ENCODE measurements at places on chromosomes 5 and 9. TPM values are rescaled to one million over a fixed set of nuclear protein-coding genes. Genes with fewer than 3 reads are reported as not detected.
A peak's percentile ranks its signal among the peaks of the same experiment; 100 is the strongest.

Gene TRIP13
- 18.3 TPM for total RNA-seq

DNA sequence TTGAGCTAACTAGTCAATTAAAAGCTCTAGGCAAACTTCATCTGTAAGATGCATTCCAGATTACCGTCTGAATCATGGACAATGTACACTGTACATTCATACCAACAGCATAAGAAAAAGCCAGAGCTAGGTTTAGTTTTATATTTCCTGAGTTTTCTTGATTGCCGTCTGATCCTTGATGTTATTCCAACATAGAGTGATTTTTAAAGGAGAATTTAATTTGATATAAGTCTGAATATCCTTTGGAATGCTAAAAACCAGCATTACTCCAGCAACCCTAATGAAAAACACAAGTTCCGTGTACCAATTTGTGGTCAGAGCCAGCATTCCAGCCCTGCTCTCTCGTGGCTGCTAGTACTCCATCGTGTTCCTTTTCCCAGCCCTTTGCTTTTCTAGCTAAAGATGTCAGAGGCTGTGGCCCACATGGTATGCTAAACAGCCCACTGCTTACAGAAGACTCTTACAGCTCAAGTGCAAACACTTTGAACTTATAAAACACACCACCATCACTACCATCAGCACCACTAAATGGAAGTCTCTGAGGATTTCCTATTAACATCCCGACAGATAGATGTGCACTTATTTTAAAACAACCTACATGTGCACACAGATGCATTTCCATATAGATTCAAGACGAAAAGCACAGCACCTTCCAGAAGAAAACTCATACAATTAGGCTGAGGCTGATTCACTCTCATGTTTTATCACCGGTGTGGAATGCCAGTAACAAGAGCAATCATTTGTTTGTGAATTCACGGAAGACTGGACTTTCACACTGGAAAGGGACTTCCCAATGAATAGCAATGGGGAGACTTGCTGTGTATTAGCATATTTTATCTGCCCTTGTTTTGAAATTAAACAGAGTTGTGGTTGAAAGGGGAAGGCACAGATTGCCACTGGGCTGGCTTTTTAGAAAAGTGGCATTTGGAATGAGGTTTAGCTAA, 246.9 kb upstream of the GAS1 start:
- ATAC-seq = no peak

- no peak for ATAC-seq
Measured at GRCh38 chr9:120648581-120649197, 65.6 kb downstream of the MEGF9 start.

DNA sequence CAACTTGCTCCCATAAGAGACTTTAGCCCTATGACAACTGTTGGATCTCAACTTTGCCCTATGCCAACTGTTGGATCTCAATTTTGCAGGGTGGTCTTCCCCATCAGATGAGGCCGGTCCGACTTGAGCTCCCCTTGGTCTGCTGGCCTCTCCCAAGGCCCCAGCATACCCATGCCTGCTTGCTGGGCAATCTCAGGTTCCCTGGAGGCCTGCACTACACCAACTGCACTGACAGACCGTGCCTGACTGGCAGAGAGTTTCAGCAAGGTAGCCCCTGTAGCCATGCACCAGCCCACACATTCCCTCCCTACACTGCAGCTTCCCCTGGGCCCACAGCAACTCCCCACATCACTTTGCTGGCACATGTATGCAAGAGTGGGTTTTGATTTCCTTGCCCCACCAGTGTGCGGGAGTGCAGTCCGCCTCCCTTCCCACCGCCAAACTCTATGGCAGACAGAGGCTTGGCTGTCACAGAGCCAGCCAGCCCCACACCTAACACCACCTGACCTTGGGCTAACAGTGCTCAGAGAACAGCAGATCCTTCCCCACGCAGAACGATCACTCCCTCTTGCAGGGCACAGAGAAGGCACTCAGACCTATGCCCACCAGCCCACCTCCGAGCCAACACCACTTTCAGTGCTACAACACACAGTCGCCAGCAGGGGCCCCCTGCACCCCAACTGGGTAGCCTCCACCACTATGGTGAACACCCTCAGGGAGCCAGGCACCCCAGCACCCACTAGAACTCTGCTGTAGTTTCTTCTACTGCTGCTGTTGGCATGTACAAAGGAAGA, 279.9 kb upstream of the COX7C start:
- ATAC-seq = no peak

Gene IL9
- total RNA-seq = 29.3 TPM

Gene SPACA9
- total RNA-seq = 0.95 TPM

Gene ANKRD31
- total RNA-seq = 0.32 TPM

Gene TICAM2
- 3.6 TPM for total RNA-seq

Gene CDC23
- total RNA-seq = 27.8 TPM

DNA sequence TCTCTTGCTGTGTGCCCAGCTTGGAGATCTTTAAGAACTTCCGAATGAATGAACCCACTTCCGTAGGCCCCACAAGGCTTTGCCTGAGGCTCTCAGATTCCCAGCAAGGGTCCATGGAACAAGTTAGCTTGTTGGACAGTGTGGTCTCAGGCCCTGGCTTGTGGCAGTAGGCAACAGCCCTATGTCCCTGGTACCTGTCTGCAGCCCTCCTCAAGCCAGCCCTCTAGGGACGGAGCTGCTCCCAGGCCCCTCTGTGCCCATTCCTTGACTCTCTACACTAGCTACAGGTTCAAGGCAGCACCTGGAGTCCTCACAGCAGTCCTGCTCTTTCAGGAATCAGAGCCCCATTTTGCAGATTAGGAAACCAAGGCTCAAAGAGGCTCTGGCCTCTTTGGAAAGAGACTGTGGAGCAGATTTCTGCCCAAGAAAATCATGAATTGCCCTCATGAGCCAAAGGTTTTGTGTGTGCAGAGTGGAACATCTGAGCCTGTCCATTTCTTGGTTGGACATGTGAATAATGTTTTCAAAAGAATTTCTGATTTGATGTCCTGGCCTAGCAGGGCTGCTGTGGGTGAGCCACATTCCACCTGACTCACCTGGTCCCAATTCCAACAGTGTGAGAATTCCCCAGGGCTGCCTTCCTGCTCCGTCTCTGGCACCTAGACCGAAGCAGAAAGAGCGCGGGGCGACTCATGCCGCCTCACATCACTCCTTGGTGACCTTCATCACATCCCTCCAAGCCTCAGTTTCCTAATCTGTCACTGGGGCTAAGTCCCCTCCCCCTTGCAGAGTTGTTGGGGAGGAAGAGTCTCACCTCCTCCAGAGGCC, 131.7 kb downstream of the BARX1 start:
- ATAC-seq = no peak

GRCh38 chr9:76433836-76434235, 25.1 kb upstream of the GCNT1 start:
- ATAC-seq = peak; percentile 59

GRCh38 chr9:1759009-1759408, 256.1 kb upstream of the SMARCA2 start:
- no peak for ATAC-seq

Gene SPATA31E1
- not detected for total RNA-seq

Gene HRH2
- 4.0 TPM for total RNA-seq

DNA sequence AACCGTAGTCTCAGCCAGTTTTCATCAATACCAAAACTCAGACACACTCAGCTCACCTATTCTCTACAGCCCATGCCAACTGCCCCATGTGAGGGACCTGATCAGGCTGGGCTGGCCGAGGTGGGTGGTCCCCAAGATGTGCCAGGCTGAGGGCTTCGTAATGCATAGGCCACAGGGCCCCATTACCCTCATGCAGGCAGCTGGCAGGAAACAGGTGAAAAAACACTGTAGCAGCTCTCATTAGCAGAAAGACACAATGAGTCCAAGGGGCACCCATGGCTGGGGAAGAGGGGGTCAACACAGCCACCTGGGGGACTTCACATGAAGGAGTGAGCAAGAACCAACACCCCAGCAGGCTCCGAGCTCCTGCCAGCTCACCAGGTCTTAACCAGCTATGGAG, 8.2 kb downstream of the IPPK start:
- no peak for ATAC-seq

GRCh38 chr9:104783588-104783987, 19.7 kb downstream of the NIPSNAP3B start:
- no peak for ATAC-seq

- ATAC-seq = no peak
Measured at GRCh38 chr9:121598965-121599871, 52.2 kb upstream of the DAB2IP start.

GRCh38 chr5:15904899-15905830, 274.4 kb downstream of the MARCHF11 start:
- no peak for ATAC-seq

Gene GLDC
- 17.2 TPM for total RNA-seq

- ATAC-seq = no peak
Measured at GRCh38 chr5:1867114-1867814, 15.5 kb downstream of the IRX4 start.

Gene GKAP1
- total RNA-seq = 5.6 TPM

DNA sequence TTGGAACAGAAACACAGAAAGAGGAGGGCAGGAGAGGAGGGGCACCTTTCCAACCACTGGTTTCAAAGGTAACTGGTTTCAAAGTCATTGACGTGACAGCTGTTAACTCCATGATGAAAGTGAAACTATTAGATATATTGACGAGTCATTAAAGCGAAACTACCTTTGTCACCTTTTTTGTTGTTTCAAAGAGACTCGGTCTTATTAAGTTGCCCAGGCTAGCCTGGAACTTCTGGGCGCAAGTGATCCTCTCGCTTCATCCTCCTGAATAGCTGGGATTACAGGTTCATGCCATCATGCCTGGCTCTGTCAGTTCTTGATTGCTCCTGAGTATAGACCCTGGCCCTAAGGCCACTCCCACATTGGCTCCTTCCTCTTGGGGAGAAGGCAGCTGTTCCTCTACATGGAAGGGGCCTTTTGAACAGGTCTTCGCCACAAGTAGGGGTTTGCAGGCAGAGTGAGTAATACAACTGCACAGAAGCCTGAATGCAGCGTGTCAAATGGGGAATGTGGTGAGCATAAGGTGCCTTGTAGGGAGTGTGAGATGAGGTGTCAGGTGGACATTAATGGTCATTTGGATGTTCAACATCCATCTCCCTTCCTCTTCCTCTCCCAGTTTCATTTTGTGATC, 3.4 kb upstream of the F12 start:
- peak; percentile 91 for ATAC-seq

GRCh38 chr9:131125038-131125287, 423 bp upstream of the NUP214 start:
- ATAC-seq = no peak

DNA sequence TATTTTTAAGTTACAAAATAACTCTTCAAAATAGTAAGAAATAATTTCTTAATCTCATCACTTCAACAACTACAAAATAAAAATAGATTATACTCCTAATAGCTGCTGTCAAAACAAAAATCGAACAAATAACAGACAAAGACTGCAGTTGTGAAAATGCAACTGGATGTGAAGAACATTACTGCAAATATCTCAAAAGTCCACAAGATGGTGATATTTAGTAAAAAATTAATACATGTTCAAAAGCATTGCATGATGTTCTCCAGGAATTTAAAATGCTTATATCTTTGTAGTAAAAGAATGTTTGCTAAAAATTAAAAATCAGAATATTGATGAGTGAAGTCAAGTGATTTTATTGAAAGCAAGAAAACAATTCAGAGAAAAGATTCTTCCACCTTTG, 66.2 kb downstream of the MPDZ start:
- ATAC-seq = no peak
